ENCODE measurements at places on chromosomes 16 and 17. TPM values are rescaled to one million over a fixed set of nuclear protein-coding genes. Genes with fewer than 3 reads are reported as not detected.

DNA sequence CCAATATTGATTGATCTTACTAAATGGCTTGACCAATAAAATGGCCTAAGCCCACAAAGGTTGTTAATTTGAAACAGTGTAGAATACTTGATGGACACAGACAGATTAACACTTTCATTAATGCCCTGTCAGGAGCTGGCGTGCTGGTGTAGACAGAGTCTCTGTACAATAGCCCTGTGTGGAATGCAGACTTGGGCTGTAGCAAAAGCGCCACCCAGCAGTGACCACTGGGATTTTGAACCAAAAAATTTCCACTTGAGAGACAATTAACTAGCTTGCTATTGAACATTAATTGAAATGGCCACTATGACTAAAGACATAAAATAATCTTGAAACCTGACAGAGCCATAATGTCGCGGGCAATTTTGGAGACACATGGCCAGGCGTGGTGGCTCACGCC lies 19.7 kb upstream of the GUCY2D start:
- DNase-seq = no peak
- H3K27ac ChIP-seq = no peak overlapping the region
- H3K4me3 ChIP-seq = no peak overlapping the region
- H3K36me3 ChIP-seq = no peaks in the 10 kb centered on the region

GRCh38 chr17:55296171-55296695 lies 31.5 kb downstream of the HLF start:
- peaks cover 15% of the 10 kb centered on the region for H3K27me3 ChIP-seq
- no peaks in the 10 kb centered on the region for H3K4me1 ChIP-seq
- H3K4me3 ChIP-seq = no peak overlapping the region
- H3K36me3 ChIP-seq = no peaks in the 10 kb centered on the region
- no peak for DNase-seq
- H3K27ac ChIP-seq = no peak overlapping the region

DNA sequence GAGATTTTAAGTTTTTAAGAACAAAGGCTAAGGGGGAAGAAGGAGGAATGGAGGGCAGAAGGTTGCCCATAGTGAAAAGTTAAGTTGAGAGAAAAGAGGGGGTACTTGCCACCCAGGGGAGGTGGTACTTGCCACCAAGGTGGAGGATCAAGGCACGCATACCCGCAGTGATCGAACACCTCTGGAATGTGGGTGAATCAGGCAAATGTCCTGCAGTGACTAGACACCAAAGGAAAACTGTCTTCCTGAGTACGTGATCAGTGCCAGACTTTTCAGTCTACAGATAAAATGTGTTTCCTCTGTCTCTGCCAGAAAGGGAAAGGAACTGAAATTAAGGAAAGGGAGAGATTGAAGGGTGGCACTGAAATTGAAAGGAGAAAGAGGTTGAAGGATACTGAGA lies 2285.3 kb downstream of the TP53TG3F start:
- no peaks in the 10 kb centered on the region for H3K36me3 ChIP-seq
- no peaks in the 10 kb centered on the region for H3K27me3 ChIP-seq
- no peaks in the 10 kb centered on the region for H3K4me1 ChIP-seq
- H3K4me3 ChIP-seq = no peak overlapping the region

GRCh38 chr16:25052151-25052511 lies 37.0 kb upstream of the ARHGAP17 start:
- DNase-seq = no peak
- H3K36me3 ChIP-seq = no peaks in the 10 kb centered on the region
- H3K27ac ChIP-seq = peak overlapping the region; percentile 76

Gene TRIM65
- total RNA-seq = 27.0 TPM

Gene KRT14
- total RNA-seq = 0.94 TPM

Gene SLC52A1
- total RNA-seq = not detected

Gene MT4
- total RNA-seq = not detected
